ENCODE measurements at places on chromosomes 3 and 15.

DNA sequence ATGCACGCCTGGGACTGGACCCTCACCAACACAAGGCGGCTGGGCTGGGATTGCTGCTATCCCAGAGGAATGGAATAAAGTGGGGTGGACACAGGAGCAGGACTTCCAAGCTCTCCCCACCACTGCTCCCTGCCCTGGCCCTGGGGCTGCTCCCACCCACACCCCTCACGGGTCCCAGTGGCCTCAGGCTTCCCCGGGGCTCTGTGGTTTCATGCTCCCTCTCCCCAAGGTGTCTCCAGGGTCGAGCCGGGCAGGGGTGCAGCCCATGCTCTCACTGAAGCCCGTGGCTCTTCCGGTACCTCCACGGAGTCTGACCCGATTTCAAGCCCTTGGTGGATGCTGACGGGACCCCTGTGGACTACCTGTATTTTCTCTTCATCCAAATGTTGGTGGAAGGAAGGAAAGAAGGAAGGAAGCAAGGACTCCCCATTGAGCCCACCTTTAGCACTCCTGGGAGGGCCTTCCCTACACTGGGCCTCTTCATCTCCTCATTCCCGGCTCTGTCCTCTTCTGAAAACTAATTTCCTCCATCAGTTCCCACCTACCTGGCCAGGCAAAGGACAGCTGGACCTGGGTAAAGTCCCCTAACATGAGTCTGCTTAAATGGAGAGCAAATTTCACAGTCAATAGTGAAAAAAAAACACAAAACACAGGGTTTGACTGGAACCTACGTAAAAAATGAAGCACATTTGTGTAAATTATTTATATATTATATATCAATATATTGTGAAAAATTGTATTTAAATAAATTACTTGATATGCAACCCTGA is 44.0 kb upstream of the PCSK6 start:
- DNase-seq, result no peak

DNA sequence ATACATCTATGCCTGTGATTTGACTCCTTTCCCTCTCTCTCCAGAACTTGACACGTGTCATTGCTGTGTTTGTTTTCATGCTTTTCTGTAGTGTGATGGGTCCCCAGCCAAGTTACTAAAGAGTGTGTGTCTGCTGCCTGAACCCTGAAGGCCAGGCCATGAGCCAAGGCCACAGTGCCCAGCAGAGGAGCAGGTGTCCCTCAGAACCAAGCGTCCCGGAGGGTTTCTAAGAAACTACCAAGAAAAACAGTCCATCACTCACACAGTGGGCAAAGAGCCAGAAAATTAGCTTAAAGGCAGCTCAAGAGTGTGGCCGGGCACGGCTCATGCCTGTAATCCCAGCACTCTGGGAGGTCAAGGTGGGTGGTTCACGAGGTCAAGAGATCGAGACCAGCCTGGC is 35.2 kb downstream of the FBXO45 start:
- DNase-seq, result no peak

DNA sequence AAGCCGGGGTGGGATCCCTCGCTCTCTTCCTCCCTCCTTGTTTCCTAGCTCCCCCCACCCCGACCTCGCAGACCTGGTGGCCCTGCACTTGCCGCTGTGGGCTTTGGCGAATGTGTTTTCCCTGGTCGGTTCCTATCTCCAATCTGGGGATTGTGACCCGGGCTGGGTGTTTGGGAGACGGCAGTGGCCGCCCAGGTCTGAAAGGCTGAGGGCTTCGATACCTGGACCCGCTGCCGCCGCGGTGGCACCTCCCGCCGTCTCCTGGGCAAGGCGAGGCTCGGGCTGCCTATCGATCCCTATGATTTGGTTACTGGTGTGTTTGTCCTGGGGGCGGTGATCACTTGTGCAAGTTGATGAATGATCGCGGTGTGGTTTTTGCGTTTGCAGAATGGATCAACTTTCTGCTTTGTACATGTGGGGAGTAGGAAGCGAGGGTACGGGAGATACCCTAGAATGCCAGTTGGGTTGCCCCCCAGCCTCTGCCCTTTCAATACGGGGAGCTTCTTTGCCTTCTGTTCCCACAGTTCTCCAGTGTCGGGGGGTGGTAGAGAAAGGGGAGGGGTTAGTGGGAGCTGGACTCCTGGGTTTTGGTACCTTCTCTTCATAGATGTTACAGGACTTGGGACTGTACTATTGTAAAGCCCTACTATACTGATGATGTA is 3.0 kb downstream of the BBX start:
- DNase-seq, result peak; percentile 26

DNA sequence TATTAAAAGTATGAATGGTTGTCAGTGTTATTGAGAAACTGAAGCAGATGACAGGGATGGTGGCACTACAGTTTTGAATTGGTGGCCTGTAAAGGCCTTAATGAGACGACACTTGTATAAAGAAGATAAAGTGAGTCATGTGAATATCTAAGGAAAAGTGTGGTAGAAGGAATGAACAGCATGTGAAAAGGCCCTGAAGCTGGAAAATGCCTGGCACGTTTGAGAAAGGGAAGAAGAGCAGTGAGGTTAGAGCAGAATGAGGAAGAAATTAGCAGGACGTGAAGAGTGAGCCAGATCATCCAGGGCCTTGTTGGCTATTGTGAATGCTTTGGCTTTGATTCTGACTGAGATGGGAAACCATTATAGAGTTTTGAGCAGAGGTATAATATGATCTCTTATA is 387.6 kb upstream of the DPH6 start:
- DNase-seq, result no peak

- peak; percentile 16 for DNase-seq
Observed at GRCh38 chr15:57133127-57133968, 214.9 kb downstream of the TCF12 start.

DNA sequence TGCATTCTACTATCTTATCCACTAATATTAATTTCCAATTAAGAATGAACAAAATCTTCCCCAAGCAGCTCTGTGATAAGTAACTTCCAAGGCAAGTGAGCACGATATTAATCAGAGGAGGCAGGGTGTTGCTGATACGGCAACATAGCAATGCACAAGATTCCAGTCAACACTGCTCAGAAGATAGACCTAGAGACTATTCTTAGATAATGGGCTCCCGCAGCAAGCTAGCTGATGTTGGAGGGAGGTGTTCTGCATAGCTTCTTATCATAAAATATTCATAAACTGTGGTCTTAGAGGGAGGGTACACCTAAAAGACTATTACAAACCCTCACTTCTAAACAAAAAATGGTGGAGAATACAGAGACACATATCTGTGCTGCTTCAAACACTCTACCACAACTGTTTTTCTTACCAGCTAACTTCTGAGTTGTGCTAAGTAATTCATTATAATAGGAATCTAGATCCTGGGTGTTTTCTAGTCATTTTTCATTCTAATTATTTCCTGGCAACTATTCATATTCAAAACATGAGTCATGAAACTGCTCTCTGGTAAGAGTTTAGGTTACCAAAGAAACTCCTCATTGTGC is 382.0 kb upstream of the SOX14 start:
- DNase-seq, result no peak

DNA sequence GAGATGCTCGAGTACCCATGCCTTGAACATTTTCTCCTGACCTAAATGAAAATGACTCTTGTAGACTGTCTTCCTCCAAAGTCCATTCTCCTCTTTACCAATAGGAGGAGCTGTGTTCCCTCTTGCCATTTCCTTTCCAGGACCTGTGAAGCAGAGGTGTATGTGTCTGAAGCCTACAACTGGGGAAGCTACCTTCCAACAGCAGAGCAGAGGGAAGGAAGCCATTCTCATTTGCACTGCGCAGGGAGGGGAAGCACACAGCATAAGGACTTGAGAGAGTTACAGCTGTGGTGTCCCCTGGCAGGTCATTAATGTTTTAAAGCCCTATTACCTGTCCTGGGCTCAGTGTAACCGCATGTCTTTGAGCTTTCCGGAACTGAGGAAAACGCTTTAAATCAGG is 38.7 kb downstream of the HSPBAP1 start:
- DNase-seq, result no peak

DNA sequence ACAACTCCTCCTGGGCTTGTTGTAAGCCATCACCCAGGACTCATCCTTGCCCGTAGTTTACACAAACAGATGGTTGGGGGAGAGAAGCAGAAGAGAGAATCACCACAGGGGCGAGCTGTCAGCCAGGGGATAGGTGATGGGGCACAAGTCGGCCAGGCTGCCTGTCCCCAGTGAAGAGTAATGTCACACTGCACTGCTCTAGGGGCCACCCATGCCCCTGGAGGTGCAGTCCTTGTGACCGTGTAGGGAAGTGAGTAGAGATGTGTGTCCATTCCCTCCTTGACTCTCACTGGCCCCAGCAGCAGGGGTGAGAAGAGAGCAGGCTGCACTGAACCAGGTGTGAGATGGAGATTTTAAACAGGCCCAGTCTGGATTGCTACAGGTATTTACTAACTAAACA is 17.1 kb upstream of the PRSS50 start:
- DNase-seq, result no peak

DNA sequence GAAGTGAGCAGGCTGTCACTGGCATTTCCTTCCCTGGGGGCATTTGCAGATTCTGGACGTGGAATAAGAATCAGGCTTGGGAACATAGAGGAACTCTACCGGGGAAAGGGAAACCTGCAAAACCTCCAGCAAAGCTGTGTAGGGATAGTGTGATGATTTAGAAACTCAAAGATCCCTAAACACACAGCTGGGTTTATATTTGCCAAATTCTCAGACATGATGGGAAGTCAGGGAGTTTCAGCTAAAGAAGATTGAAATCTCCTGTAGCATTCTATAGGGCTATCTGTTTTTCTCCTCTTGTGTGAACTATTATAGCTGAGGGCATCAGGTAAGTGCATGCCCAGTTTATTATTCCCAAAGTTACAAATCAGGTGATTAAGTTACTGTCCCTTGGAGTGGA is 9.2 kb upstream of the CLEC3B start:
- DNase-seq, result no peak

- DNase-seq, result no peak
Observed at GRCh38 chr3:171320750-171321558, 139.3 kb downstream of the TNIK start.
